ENCODE measurements at places on chromosomes 13 and 19.

- DNase-seq: no peak
Observed at GRCh38 chr13:26228096-26228495, 6.0 kb upstream of the RNF6 start.

DNA sequence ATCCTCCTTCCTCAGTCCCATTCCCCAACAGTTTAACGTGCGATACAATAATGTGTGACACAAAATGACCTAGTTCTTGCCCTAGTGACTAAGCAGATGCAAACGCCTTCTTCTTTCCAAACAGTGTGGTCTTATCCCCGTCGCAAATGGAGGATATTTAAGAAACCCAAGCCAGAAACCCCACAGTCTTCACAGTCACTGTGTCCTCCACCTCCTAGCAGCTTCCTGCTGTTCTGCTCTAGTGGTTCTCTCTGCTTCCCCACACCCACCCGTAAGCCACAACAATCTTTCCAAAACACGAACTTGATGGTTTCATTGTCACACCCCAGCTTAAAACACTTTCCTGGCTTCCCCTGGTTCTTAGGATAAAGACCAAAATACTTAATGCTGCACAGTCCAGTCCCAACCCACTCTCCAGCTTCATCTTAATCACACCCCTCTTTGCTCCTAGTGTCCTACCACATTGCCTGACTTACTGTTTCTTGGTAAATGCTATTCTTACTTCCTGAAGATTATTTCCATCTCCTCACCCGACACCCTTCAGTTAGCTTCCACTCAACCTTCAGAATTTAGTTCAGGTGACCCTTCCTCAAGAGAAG lies 32.3 kb downstream of the ITM2B start:
- no peak for DNase-seq

- no peak for DNase-seq
Observed at GRCh38 chr19:33841685-33842084, 45.0 kb downstream of the KCTD15 start.

- no peak for DNase-seq
Observed at GRCh38 chr19:54470991-54471782, 1.9 kb downstream of the CDC42EP5 start.

DNA sequence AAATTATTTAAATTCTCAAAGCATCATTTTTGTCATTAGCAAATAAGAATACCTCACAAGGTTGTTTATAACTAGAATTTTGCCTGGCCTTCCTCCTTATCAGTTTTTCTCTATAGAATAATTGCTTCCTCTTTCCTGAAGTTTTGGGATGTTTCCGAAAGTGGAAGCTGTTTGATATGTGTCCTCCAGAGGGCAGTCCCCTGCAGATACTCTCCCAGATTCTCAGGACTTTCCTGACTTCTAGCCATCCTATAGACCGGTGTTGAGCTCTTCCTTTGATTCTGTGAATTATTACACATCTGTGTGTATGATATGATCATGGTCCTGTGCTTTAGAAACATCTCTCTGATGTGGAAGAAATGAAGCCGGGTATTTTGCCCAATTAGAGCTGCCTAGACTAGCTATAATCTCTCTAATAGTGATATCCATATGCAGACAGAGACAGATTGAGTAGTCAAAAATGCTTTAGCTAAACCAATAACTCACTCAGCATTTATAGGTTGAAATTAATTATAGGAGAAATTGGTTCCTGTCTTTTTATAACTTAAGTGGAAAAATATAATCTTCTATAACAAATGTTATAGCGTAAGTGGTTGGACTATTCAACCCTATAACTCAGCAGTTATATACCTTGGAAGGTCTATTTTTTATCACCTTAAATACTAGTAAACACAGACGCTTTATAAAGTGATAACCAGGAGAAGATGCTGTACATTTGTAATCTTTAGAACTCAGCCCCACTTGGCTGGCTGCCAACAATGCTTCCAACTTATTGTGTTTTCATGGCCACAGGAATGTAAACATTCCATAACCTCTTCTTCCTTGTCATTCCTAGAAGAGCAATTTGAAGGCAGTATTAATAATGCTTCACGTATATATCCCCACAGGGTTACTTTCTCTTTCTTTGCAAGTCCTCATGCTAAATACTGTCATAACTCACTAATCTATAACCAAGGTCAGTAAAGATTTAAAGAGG lies 201.0 kb upstream of the RXFP2 start:
- DNase-seq: no peak

GRCh38 chr19:18438331-18439024 lies 545 bp upstream of the ISYNA1 start:
- no peak for DNase-seq

- DNase-seq: no peak
Observed at GRCh38 chr13:75871059-75871458, 234.9 kb downstream of the LMO7 start.

GRCh38 chr13:109707742-109708617 lies 78.4 kb downstream of the IRS2 start:
- no peak for DNase-seq

- no peak for DNase-seq
Observed at GRCh38 chr13:28489524-28489931, 5.4 kb downstream of the FLT1 start.

DNA sequence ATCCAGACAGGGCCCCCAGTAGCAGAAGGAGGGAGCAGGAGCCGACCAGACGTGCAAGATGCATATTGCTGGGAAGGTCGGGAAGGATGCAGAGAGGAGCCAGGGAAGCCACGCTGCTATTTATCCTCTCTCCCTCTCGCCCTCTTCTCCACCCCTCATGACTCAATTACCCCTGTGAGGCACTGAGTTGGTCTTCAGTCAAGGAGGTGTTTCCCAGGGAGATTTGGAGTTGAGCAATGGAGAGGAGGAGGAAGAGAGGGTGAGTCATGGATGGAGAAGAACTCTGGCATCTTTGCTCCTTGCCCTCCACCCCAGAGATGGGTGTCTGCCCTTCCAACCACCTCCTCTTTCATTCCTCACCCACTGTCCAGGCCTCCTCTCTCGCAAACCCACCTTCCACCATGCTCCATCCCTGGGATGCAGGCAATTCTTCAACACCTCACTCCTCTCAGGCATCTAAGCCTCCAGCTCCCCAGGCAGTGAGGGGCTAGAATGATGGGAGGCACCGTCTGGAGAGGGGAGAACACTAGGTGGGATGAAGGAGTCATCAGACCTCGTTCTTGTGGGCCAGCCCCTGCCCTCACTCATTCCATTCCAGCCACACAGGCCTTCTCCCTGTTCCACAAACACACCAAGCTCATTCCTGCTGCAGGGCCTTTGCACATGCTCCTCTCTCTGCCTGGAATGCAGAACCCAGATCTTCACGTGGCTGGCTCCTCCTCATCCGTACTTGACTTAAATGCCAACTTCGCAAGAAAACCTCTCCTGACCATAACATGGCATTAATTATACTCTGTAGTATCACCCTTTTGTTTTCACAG lies at the start of gene SBSN:
TSS of gene SBSN (minus strand) at position 94 of the 821 bp plus-strand sequence. CDS start at position 64, 30 bp downstream.
- DNase-seq: no peak

DNA sequence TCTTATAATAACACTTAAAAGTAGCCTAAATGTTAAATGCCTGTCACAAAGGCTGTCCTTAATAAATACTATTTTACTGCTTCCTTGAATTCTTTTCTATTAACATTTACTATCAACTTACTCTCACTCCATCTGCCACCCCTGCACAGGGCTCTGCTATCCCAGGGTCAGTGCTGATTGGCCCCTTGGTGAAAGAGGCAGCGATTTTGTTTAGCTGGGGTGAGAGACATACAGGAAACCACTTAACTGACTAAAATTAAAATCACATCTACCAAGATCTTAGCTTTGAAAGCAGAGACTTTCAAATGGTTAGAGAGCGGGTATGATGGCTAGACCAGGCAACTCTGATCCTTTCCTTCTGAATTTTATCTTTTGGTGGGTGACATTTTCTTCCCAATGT lies 149.9 kb upstream of the HTR2A start:
- no peak for DNase-seq

DNA sequence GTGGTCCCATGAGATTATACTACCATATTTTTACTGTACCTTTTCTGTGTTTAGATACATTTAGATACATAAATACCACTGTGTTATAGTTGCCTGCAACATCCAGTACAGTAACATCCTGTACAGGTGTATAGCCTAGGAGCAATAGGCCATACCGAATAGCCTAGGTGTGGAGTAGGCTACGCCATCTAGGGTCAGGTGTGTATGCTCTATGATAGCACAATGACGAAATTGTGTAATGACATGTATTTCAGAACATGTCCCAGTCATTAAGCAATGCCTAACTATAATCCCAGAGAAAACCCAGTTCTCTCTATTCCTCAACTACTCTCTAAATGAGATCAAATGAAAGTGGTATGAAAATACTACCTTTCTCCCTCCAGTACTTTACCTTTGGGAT lies 3.9 kb downstream of the SLC25A15 start:
- DNase-seq: no peak

- DNase-seq: no peak
Observed at GRCh38 chr19:32869369-32869965, at the start of gene SLC7A9. Gene SLC7A9, minus strand, starts transcription at chr19:32869767. Its CDS starts 1,233 bp downstream, at chr19:32868534.

DNA sequence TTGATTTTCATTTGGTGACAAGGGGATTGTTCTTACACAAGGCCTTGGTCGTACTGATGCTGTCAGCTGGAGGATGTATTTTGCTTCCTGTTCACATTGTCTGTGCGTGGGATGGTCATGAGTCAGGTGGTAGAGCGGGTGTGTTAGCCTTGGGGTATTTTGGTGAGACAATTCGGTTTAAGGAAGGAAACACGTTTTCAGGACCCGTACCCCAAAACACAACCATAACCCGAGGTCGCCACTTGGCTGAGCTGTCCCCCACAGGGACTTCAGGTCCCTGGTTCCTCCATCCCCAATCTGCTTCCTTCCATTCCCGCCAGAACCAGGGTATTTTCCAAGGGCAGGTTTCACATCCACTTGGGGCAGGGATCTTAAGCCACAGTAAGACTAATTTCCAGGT lies 15.0 kb downstream of the MYO9B start:
- no peak for DNase-seq

GRCh38 chr19:51822325-51822724 lies 27.4 kb downstream of the FPR3 start:
- DNase-seq: no peak

DNA sequence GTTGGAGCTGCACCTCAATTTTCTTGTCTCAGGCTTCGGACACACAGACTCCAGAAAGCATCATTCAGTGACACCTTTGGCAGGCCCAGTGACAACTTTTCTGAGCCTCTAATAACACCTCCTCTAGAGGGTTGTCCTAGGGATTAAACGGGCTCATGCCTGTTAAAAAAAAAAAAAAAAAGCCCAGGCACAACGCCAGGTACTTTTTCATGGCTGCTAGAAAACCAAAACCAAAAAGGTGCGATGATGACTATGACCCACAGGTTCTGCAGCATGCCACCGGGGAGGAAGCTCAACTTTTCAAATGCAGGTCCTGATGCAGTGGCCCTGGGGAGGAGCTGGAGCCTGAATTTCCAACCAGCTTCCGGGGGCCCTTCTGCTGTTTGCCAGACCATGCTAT lies 184.2 kb downstream of the ABCC4 start:
- no peak for DNase-seq

GRCh38 chr13:53513226-53513625 lies 484.6 kb downstream of the OLFM4 start:
- DNase-seq: no peak

Data from omental fat pad (tissue), 4 donors.